Naive thymus-derived CD4-positive, alpha-beta T cell (primary cell): ENCODE measurements at places on chromosomes 12 and 14.
A peak's percentile ranks its signal among the peaks of the same experiment; 100 is the strongest.

GRCh38 chr12:15931590-15932053 lies 20.5 kb downstream of the DERA start:
- DNase-seq, result no peak

DNA sequence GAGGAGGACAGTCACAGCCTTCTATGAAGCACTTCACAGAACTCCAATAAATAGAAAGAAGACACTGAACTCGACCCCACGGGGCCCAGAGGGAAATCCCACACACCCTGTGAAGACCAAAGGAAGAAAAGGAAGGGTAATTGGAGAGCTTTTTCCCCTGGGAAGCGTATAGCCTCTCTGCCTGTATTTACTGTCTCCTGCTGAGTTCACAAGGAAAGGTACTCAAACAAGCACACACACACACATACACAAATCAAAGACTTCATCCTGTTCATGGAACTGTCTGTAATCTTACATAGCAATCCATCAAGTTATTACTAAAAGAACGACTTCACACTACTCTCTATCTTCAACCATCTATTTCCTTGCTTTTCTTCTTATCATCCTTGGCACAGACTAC lies 15.3 kb downstream of the FOXN3 start:
- DNase-seq, result no peak

DNA sequence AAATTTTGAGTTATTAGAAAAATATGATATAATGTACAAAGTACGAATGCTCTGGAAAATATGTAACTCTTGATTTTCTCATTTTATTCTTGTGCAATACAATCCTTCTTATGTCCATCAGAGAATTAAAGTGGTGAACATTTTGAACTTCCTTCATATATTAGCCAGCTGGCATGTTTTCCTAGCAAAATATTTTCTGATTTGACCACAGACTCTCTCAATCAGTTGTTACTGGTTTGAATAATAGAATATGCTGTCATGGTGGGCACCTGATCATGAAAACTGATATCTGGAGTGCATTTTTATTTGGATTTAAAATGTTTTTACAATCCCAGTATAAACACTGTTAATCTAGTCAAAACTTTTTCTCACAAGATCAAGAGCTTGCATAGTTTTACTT lies 24.2 kb downstream of the PARPBP start:
- no peak for DNase-seq

GRCh38 chr12:71942703-71943102 lies 4.1 kb downstream of the TPH2 start:
- DNase-seq, result no peak

DNA sequence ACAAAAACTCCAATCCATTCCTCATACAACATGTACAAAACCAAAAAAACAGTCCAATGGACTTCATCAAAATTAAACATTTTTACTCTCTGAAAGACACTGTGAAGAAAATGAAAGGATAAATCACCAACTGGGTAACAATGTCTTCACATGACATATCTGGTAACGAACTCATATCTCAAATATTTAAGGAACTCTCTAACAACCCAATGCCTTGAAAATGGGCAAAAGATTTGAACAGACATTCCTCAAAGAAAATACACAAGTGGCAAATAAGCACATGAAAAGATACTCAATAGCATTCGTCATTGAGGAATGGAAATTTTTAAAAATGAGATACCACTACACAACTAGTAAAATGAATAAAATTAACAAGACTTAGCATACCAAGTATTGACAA lies 198.7 kb upstream of the RASSF8 start:
- DNase-seq, result no peak

DNA sequence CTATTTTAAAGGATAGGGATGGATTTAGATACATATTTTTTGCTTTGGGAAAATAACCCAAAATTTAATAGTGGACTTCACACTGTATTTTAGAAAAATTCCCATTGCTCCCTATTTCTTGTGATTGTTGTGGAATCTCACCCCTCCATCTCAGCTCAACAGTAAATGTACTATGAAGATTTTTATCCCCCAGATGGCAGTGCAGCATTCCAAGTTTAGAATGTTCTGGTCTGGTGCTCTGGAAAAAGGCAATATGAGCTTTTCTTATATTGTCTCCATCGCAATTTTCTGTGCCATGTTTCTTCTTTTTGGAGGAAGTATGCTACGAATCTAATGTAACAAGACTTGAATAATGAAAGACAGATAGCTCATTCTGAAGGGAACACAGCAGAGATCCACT lies 471.7 kb upstream of the SYT1 start:
- no peak for DNase-seq

GRCh38 chr14:94598816-94599655 lies 13.2 kb upstream of the SERPINA3 start:
- DNase-seq, result no peak

GRCh38 chr14:22798528-22798927 lies 16.7 kb downstream of the SLC7A7 start:
- DNase-seq, result no peak

GRCh38 chr14:50734950-50735695 lies 67.0 kb upstream of the SAV1 start:
- no peak for DNase-seq

- peak; percentile 33 for DNase-seq
These were observed at the start of gene GMPR2 for GRCh38 chr14:24232645-24233537. GMPR2 (plus strand) TSS chr14:24232929; CDS start chr14:24233254, 325 bp downstream.

DNA sequence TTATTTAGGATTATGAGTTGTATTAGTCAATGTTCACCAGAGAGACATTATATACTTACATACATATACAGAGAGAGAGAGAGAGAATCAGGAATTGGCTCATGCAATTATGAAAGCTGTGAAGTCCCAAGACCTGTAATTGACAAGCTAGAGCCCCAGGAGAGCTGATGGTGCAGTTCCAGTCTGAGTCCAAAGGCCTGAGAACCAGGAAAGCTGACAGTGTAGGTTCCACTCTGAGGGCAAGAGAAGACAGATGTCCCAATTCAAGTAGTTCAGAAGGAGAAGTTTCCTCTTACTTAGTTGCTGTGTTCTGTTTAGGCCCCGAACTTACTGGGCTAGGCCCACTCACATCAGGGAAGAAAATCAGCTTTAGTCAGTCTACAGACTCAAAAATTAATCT lies 76.4 kb upstream of the FICD start:
- DNase-seq, result no peak

- no peak for DNase-seq
These were observed 14.1 kb downstream of the DRAM1 start for GRCh38 chr12:101891462-101891971.

- DNase-seq, result no peak
These were observed 225.2 kb downstream of the FUT8 start for GRCh38 chr14:65637780-65638179.

DNA sequence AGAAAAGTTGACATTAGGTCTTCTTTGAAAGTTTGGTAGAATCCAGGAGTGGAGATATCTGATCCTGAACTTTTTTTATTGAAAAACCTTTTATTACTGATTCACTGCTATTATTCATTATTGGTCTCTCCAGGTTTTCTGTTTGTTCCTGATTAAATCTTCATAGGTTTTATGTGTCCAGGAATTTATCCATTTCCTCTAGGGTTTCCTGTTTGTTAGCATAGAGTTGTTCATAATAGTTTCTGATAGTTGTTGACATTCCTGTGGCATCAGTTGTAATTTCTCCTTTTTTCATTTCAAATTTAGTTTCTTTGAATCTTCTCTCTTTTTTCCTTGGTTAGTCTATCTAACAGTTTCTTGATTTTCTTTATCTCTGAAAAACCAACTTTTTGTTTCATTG lies 370.3 kb downstream of the SLC6A15 start:
- DNase-seq, result no peak

- no peak for DNase-seq
These were observed 268.2 kb downstream of the ADGRD1 start for GRCh38 chr12:131221957-131222328.

GRCh38 chr12:48794870-48795269 lies 6.0 kb upstream of the ADCY6 start:
- no peak for DNase-seq

GRCh38 chr12:57883700-57884099 lies 37.2 kb upstream of the CTDSP2 start:
- no peak for DNase-seq

DNA sequence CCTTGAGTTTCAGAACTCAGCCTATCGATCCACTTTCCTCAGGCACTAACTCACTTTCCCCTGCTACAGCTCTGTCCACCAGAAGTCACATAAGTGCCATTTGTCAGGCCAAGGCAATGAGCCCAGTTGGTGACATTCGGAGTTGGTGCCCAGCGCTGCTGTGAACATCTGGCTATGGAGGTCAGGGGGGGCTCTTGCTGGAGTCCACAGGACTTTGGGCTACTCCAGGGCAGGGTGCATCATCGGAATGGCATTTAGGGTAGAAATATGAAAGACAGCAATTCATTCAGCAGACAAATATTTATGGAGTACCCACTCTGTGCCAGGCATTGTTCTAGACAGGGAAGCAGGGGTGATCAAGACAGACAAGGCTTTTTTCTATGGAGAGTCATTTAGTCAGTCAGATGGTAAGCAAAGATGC lies 1.5 kb upstream of the PPP1CC start:
- no peak for DNase-seq
